ENCODE measurements at places on chromosomes 5 and 9.

- no peak for ATAC-seq
Observed at GRCh38 chr5:175478008-175478383, 364 bp upstream of the SFXN1 start.

- ATAC-seq, result no peak
Observed at GRCh38 chr9:110545705-110546104, 33.8 kb downstream of the SVEP1 start.

GRCh38 chr5:133397990-133398645, 214.2 kb downstream of the FSTL4 start:
- ATAC-seq, result no peak

DNA sequence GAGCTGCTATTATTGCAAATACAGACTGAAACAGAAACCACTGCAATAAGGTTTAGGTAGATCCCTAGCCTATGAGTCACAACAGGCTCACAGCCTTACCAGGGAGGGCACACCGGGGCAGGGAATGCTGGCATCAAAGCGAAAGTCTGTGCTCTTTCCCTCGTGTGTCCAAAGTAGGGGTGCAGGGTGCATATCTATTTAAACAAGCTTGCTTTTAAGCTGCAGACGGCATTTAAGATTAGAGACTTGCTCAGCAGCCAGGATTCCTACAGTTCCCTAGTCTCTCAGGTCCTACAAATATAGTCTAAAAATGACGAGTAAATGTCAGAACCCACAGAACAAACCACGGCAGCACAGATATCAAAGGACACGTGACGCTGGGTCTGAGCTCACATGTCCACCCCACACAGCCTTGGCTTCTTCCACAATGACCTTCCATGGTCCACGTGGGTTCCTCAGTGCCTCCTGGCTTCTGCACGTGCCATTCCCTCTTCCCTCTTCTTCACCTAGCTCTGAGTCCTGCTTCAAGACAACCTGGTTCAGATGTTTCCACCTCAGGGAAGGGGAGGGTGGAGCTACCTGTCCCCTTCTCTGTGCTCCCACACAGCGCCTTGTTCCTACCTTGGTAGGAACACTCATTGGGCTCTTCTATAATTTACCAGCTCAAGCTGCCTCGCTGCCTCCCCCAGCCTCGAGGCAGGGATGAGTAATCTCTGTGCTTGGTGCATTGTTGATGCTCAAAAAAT, 193.2 kb downstream of the MAPKAP1 start:
- ATAC-seq, result no peak

DNA sequence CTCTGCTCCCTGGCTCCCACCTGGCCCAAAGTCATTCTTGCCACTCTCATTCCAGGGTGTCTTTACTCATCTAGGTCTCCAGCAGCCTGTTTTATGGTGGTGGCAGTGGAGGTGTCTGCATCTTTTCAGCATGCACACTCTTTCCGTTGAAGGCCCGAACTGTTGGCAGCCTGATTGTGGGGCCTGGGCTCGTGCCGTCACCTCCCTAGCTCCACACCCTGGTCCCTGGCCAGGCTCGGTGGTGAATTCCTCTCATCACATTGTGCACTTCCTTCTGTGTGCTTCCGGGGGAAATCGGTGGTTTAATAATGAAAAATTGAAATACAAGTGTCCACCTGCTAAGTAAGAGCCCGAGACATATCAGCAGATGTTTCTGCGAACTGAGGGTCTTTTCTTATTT, 214.3 kb downstream of the TRIO start:
- ATAC-seq, result no peak

DNA sequence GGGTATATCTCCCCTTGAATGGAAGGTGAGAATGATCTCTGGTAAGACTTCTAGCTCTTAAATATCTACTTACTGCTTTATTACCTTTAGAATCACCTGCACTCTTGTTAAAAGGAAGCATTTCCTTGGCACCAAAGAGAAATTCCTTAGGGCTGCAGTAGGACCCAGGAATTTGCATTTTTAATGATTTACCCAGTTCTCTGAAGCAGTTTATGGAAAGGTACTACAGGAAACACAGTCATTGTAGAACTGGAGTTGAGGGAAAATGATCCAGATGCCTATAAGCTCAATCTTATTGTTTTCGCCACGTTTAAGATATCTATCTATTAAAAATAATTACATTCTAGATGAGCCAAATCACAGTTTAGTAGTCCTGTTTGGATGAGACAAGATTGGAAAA, 9.5 kb upstream of the C9 start:
- no peak for ATAC-seq

GRCh38 chr9:129595311-129595741, 25.6 kb downstream of the C9orf50 start:
- no peak for ATAC-seq

- no peak for ATAC-seq
Observed at GRCh38 chr5:65913519-65913918, 12.9 kb upstream of the ERBIN start.

DNA sequence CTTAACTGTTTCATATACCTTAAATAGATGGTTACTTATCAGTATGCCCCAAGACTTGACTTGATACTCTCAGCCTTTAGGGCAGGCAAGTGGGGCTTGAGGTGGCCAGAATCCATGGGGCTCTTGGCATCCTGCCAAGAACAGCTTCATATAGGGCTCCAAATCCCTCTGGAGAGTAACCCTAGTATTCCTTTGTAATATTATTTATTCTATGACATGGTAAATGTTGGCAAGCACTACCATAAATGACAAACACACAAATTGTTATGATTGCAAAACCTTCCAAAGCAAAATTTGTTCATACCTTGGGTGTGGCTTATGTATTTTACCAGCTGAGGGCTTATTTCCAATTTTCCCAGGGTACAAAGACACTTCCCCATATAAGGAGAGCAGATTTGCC, 257.4 kb upstream of the TRPC7 start:
- ATAC-seq, result no peak

- peak; percentile 62 for ATAC-seq
Observed at GRCh38 chr5:32542216-32543059, 42.9 kb upstream of the SUB1 start.

Measured in stimulated activated memory B cell treated with anti-CD40 and anti-IgM and Interleukin-4, amounts not matched to agents 10 μg/mL and 1 μg/mL and 100 μg/mL, for 72 hours (primary cell).